ENCODE measurements at places on chromosomes 7 and 10.

GRCh38 chr10:113322843-113323242 is 230.0 kb upstream of the HABP2 start:
- DNase-seq: peak; percentile 86

GRCh38 chr7:24752073-24752800 is 5.0 kb downstream of the GSDME start:
- no peak for DNase-seq

GRCh38 chr10:59907537-59907917 is 1.2 kb upstream of the CCDC6 start:
- no peak for DNase-seq

- DNase-seq: no peak
Measured at GRCh38 chr7:42219447-42219846, 17.6 kb downstream of the GLI3 start.

DNA sequence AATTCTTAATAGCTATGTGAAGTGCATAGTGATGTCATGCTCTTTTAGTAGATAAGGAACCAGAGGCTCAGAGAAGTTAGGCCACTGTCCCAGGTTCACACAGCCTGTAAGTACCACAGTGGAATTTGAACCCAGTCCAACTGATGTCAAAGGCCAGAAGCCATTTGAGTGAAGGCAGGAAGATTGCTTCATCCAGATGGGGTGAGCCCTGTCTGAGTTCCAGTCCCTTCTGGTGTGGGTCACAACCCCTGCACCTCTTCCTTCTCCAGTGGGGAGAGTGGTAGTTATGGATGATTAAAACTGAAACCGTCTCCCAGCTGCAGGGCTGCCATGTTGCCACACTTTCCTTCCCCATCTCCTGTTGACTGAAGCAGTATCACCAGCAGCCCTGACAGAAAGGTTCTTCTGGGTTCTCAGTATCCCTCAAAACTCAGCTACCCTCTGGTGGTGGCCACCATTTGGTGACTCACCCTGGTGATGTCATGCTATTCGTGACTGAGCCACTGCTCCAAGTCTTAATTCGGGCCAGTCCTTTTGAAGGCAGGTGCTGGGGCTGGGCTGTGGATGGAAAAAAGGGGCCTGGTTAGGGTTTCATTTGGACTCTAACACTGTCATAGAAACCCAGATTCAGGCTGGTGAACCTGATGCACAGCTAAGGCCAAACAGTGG is 1.5 kb upstream of the C10orf95 start:
- DNase-seq: peak; percentile 95

GRCh38 chr7:6443372-6443941 is 4.3 kb downstream of the DAGLB start:
- DNase-seq: no peak

GRCh38 chr7:103446049-103446520 is at the start of gene SLC26A5:
Gene SLC26A5, minus strand, starts transcription at chr7:103446207. Its CDS starts 24,693 bp downstream, at chr7:103421514.
- DNase-seq: no peak

GRCh38 chr10:50545846-50546245 is 77.9 kb downstream of the SGMS1 start:
- no peak for DNase-seq

- DNase-seq: no peak
Measured at GRCh38 chr10:37640301-37640700, 217.1 kb downstream of the ZNF248 start.

DNA sequence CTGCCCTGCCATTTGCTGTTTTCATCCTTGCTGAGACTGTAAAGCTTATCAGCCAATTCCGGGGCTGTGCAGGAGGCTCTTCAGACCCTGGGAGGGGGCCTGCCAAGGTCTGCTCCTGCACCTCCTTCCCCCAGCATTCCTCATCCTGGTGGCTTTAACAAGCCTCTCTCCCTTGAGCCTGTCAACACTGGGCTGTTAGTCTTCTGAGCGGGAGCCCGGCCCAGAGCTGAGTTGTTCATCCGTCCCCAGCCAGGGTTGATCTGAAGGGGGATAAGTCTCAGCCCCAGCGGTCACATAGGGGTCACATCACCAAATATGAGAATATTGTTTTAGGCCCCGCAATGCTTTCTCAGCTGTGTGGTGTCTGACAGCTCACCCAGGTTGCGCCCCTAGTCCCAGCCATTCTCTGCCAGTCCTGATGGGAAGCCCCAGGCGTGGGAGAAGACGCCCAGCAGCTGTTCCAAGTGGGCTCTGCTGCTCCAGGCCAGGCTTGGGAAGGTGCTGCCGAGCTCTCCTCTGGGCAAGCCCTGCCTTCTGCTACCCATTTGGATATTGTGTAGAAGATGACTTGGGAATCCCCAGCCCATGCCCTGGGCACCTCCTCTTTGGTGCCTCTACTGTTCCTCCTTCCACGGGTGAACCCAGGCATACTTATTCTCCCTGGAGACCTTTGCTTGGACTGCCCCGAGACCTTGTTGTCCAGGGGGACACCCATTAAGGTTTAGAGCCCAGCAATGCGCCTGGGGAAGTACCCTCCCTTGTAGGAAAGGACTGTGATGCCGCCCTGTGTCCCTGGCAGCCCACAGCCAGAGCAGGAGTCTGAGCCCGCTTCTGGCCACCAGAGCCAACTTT is 23.5 kb upstream of the TRIM8 start:
- DNase-seq: no peak

DNA sequence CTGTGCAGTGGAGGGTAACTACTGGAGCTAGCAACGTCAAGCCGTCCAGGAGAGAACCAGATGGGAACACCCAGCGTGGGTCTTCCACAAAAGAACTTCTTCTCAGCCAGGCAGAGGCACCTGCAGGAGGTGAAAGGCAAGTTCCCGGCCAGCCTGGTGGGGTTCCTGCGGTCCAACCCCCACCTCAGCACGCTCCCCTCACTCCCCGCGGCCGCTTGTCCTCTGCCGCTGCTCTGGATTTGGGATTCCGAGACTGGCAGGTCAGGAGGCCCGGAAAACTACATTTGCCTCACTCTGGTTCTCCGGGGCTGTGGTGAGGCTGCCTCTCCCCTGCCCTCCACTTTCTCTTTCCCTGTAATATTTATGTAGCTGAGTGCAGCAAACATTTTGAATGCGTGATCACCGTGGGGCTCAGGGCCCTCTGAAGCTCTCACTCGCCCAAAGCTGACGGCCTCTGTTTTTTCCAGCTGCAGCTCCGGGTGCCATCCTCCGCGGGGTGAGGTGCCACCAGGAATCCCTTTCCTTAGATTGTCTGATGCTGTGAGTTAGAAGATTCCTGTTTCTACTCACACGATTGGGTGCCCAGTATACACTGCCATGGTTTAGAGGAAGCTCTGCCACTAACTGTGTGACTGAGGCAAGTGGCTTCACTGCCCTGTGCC is 366.9 kb downstream of the DNAJB6 start:
- DNase-seq: no peak
